Activated T-cell treated with anti-CD3 and anti-CD28 coated beads for 1 hour (primary cell): ENCODE measurements at places on chromosomes 6 and 20.

GRCh38 chr6:75602246-75603105, 796 bp downstream of the SENP6 start:
- DNase-seq: peak; percentile 48

DNA sequence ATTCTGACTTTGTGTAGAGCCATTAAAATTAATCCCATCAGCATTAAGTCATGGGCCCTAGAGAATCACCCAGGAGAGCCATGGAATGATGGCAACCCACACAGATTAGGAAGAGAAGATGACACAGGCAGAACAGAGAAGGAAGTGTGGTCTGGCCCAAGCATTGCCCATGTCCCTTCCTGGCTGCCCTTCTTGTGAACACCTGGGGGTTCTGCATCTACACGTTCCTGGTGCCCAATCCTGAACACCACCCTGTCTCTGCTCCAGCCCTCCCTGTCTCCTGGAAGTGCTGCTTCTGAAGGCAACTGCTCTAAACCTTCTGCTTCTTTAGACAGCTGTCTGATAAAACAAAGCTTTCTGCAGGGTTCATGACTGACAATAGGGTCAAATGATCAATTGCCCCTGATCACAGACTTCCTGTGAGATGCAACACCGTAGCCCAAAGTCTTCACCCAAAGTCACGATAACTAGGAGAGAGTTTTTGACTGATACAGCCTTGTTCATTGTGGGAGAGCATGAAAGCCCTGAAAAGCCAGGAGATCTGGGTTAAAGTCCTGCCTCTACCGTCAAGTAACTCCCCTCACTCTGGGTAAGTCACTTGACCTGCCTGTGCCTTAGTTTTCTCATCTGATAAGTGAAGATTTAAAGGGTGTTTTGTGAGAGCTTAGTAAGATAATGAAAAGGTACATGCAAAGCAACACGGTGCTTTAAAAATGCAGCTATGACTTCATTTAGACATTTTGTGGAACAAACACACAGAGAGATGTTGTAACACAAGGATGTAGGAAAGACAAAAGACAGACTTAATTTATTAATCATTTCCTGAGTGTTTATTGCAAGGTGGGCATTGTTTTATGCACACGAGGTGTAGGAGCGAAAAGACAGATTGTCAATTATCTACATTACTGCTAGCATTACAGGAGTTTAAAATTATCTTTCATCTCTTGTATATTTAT, 291.2 kb upstream of the STXBP5 start:
- no peak for DNase-seq

GRCh38 chr20:47951521-47951971, 166.3 kb upstream of the SULF2 start:
- no peak for DNase-seq

DNA sequence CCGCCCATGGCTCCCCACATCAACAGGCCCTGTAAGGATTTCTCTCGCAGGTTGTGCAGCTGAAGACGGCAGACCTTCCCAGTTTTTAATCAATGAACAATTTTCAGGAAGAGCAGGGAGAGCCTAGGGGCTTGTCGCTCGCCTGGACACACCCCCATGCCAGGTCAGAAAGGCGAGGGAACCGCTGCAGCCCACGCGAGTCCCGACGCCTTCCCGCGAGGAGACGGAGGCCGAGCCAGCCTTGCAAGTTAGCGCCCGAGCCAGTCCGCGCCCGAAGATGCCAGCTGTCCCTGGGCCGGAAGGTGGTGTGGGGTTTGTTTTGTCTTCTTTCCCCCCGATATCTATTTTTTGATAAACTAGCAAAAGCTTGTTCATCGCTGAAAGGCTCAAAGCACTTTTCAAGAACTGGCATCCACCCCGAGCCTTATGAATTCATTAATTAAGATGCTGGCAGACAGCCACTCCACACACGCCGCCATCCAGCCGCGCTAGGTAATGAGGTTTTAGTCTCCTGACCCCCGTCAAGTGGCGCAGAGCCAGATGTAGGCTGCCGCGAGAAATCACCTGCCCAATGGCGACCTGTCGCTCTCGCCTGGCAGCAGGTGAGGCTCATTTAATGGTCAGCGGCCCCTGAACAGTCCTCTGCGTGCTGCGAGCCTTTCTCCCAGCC, 6.6 kb downstream of the CCDC167 start:
- no peak for DNase-seq

- DNase-seq: no peak
Observed at GRCh38 chr6:24125980-24126379, at the start of gene NRSN1. TSS of gene NRSN1 (plus strand) at chr6:24126215. CDS start at chr6:24134328, 8,113 bp downstream.
